LHCN-M2 (cell line): ENCODE measurements at places on chromosomes 6 and 20.

DNA sequence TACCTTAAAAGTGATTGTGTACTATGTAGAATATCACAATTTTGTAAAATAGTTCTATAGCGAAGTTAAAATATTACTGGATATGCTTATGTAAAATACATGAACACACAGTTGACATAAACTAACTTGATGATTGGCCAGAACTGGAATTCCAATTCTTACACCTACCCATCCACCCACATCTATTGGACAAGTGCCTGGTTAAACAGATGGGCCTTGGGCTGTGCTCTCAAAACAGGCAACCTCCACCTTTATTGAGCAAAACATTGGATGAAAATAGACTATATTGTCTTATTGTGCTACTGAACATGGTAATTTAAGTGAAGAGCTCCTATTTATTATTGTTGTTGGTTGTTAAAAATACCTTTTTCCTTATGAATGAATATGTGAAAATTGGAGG, 154.0 kb upstream of the FLRT3 start:
- no peak for DNase-seq

- no peak for DNase-seq
These were observed 232.6 kb downstream of the FOXC1 start for GRCh38 chr6:1842334-1842733.

DNA sequence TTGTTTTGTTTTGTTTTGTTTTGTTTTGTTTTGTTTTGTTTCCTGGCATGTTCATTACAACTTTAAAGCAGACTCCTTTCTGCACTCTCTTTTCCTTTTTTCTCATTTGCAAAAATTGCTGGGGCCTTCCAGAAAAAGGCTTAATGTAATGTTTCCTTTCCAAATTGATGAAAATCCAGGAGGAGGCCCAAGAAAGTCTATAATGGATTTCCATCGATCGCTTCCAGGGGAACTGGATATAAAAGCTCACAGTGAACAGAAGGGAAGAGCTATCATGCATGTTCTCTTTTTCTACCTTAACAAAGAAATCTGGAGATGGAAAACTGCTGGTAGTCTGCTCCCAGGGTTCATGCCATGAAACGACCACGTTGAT, 28.7 kb downstream of the ISM1 start:
- no peak for DNase-seq

GRCh38 chr20:62824476-62825332, 7.9 kb downstream of the COL9A3 start:
- no peak for DNase-seq

DNA sequence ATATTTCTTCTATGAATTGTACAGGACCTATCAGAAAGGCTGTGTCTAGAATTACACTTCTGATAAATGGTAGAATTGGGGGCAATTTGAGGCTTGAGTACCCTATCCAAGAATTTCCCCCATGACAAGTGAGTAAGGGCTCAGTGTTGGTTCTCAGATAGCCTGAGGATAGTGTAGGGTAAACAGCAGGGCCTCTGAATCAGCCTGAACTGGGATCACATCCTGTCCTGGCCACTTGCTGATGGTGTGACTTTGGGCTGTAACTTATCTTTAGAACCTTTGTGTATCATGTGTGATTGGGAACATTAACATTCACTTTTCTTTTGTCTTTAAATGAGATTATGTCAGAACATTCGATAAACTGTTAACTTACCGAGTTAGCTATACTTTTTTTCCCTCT, 151.0 kb downstream of the CLIC5 start:
- no peak for DNase-seq

- DNase-seq = peak; percentile 42
These were observed 47.2 kb downstream of the VEGFA start for GRCh38 chr6:43817192-43817591.

GRCh38 chr6:23713211-23713610, 412.8 kb upstream of the NRSN1 start:
- no peak for DNase-seq

- DNase-seq = peak; percentile 2
These were observed at the start of gene CNR1 for GRCh38 chr6:88165844-88166492. Gene CNR1 (minus strand): TSS chr6:88166347. CDS start chr6:88145274, 21,073 bp downstream.

DNA sequence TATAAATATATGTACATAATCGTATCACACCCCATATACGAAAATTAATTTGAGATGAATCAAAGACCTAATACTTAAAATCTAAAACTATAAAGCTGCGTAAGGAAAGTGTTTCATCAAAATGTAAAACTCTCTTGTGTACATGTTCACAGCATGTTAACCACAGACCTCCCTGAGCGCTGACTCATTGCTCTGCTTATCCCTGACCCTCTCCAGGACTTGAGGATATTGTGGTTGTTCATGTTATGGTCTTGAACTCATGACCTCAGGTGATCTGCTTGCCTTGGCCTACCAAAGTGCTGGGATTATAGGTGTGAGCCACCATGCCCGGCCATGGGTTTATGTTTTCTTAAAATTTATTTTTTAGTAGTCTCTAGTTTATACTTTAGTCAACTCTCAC, 14.2 kb downstream of the FAM83B start:
- DNase-seq = peak; percentile 17

- DNase-seq = no peak
These were observed 6.7 kb downstream of the ATG5 start for GRCh38 chr6:106318851-106319250.

GRCh38 chr6:68533339-68533795, 101.7 kb upstream of the ADGRB3 start:
- no peak for DNase-seq

DNA sequence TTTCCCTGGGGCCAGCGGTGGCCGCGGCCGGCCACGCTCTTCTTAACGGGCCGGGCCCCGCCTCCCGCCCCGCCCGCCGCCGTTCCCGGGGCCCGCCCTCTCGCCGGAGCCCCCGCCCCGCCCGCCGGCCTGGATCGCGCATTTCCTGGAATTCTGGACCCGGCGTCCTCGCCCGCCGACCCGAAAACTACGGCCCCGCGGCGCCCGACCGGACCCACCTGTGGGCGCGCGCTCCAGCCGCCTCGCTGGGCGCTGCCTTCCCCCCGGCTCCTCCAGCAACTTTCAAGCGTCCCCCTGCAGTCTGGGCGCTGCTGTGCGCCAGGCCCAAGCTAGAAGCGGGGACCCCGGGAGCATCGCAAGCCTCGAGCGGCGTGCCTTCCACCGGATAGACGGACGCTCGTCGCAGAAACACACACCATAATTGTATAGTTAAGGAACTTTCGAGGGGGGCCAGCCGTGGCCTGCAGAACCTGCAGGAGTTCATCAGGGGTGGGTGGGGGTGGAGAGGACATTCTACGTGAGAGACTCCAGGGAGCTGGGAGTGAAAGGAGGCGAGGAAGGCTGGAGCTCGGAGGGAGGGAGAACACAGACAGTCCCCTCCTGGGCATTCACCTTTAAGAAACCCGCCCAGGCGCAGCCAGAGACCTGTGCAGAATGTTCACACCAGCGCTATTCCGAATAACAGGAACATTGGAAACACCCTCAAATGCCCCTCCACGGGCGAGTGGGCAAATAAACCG, at the start of gene ADA:
ADA (minus strand) TSS at position 16 of the 740 bp plus-strand sequence. CDS start 92 bp downstream, outside the sequence.
- DNase-seq = peak; percentile 37

DNA sequence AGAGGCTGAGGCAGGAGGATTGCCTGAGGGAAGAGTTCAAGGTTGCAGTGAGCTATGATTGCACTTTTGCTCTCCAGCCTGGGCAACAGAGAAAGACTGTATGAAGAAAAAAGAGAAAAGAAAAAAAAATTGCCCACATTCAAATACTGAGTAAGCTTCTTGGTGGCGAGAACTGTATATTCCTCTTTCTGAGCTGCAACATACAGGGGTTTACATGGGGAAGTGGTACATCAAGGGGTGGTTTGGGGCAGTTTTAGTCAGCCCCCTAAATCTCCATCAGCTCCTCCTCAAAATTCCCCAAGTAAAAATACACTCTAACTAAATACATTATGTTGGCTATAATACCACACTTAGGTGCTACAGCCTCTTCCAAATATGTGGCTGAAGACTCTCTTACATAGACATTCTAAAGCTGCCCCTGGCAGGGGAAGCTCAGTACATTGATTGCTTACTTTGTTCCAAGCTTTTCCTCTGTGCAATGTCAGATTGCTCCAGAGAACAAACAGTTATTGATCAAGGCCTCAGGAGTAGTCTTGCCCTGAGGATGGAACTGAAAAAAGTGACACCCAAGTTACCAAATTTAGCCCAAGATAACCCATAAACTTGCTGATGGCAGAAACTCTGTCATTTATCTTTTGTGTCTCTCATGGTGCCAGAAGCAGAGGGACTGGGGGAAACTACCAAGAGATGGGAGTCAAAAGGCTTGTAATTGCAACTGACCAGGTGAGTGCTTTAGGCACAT, 107.4 kb upstream of the RIPOR2 start:
- no peak for DNase-seq

DNA sequence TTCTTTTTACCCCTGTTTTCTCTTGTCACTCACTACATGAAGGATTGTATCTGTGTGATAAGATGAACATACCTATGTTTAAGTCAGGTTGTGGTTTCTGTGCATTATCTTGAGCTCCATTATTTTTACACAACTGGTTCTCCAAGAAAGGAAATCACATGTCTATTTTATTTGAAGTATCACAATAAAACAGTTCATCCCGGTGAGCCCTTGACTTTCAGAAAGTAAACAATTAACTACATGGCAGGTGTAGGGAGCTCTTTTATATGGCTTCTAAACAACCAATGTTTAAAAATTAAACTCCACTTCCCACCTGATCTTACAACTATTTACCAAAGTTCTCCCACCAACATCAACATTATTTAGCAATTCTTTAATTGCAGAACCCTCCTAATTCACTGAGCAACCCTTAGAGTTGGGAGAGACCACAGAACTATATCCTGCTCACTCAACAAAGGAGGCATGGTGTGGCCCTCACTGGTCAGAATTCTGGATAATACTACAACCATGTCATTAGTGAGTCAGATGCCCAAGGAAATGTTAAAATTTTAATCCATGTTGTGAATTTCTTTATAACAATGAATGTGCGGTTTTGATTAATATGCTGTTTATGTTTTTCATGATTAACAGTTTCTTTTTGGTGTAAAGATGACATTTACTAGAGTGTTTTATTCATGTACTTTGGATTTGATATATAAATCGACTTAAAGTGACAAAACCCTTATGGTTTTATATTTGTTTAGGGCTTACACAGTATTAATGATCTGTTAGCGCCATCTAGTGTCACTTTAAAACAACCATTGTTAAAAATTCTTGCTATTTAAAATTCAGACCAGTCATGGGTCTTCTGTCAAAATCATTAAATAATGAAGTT, 50.0 kb upstream of the SCGN start:
- peak; percentile 60 for DNase-seq

DNA sequence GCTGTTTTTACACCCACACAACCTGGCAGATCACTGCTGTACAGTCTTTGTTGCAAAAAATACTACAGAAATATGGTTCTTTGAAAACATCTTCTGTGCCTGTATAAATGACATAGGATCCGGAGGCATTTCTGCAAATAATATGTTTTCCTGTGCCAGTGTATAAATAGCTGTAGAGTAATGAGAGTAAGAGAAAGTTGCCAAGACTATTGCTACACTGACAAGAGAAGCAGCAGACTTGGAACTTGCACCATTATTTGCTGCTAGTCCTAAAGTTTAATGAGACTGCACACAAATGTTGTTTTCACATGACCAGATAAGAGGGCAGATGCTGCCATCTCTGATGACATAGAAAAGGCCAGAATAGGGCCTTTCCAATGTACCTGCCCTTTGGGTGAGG, 50.0 kb upstream of the DTNBP1 start:
- DNase-seq = no peak

GRCh38 chr6:53815381-53816119, 20.7 kb downstream of the LRRC1 start:
- peak; percentile 32 for DNase-seq

DNA sequence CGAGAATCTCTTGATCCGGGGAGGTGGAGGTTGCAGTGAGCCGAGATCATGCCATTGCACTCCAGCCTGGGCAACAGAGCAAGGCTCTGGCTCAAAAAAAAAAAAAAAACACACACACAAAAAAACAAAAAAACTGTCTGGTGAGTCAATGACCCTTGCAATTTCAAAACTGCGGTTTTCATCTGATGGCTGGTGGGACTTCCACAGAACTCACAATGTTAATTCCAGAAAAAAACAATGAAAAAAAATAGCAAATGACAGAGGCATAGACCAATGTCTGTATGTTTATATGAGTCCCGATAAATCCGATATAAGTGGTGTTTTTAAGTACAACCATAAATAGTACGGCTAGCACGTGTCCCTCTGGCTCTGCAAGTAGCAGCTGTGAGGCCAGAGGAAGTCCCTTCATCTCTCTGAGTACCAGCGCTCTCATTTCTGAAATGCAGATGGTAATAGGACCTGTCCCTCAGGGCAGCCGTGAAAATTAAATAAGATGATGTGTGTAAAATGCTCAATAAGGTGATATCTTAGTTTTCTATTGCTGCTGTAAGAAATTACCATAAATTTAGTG, 21.9 kb upstream of the PTPN1 start:
- peak; percentile 52 for DNase-seq

- no peak for DNase-seq
These were observed 80.9 kb downstream of the DNAH8 start for GRCh38 chr6:38796006-38796405.

GRCh38 chr20:23249541-23249940, 101.0 kb upstream of the NXT1 start:
- no peak for DNase-seq

- peak; percentile 60 for DNase-seq
These were observed 98.5 kb downstream of the HIVEP2 start for GRCh38 chr6:142846459-142846831.

- DNase-seq = no peak
These were observed 22.0 kb upstream of the MAFB start for GRCh38 chr20:40711079-40711478.

DNA sequence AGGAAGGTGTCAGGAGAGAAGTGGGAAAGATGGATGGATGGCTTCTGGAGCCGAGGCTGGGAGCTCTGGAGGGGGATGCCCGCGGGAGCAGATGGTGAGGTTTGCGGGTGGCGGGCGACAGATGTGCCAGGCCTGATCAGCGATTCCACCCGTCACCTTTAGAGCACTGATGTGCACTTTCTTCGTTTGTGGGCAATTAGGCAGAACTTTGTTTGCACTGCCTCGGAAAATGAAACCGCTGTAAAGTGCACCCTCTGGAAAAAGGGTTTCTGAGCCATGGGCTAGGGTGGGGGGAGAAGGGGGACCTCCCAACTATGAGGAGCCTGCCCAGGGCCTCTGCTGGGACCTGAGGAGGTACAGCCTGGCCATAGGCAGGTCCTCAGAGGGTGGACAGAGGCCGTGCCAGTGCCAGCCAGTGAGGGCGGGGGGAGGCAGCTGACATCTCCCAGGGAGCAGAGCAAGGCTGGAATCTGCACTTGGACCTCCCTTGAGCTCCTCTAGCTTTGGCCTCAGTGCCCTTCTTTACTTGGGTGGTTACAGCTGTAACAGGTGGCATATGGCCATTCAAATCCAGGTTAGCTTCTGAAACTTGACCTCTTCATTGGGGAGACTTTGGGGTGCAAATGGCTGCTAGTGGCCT, 58.7 kb downstream of the CD40 start:
- no peak for DNase-seq

GRCh38 chr20:835608-836045, 2.1 kb downstream of the FAM110A start:
- DNase-seq = peak; percentile 68

DNA sequence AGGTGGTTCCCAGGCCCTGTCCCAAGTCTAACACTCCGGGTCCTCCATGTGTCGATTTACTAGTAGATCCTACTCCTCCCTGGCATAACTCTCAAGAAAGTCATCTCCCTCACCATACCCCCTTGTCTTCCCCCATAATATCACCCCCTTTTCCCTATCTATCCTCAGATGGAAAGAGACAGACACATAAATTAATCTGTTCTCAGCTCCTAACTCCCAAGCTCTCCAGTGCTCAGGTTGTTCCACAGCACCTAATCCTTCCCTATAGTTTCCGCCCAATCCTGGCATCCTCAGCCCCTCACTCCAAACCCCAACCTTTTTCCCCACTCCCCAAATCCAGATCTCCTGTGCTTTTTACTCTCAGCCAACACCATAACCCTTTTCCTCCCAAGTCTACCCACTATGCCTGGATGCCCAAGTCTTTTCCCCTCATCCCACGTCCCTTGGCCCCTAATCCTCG, 808 bp downstream of the ILRUN start:
- no peak for DNase-seq
